ENCODE measurements at places on chromosomes 5 and 9. TPM values are rescaled to one million over a fixed set of nuclear protein-coding genes. Genes with fewer than 3 reads are reported as not detected.

Gene GRIA1
- total RNA-seq, result not detected

Gene SHOC1
- 0.16 TPM for total RNA-seq

DNA sequence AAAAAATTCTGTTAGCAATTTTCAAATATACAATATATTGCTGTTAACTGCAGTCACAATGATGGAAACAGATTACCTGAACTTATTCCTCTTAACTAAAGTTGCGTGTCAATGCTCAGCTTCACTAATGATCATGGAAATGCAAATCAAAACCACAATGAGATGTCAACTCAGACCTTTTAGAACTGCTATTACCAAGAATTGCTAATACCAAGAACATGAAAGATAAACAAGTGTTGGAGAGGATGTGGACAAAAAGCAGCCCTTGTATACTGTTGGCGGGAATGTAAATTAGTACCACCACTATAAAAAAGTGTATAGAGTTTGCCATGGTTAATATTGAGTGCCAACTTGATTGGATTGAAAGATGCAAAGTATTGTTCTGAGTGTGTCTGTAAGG is 1409.7 kb upstream of the CDH18 start:
- DNase-seq, result no peak

DNA sequence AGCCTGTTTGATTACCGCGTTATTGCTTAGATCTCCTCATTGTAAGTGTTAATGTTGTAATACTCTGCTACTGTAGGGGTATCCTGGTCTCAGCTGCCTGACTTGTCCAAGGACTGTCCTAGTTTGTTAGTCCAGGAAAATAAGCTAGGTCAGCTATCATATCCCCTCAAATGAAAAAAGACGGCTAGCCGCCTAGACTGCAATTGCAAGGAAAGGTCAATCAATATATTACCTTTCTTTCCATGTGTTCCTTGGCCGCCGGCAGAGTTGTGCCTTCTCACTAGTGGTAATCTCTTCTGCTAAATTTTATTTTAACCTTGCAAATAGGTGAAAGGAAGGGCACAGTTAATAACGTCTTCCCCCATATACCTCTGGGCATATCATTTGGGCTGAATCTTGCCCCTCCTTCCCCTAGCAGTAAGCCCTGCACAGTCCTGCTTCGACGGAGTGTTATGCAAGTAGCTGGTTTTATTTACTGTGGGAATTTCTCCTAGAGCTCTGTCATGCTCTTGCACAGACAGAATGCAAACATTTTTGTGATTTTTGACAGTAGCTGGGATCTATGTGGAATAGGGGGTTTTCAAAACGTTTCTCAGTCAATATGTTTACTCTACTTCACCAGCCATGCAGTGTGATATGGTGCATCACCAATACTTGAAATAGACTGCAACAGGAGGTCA is 288.5 kb downstream of the MAST4 start:
- no peak for DNase-seq

DNA sequence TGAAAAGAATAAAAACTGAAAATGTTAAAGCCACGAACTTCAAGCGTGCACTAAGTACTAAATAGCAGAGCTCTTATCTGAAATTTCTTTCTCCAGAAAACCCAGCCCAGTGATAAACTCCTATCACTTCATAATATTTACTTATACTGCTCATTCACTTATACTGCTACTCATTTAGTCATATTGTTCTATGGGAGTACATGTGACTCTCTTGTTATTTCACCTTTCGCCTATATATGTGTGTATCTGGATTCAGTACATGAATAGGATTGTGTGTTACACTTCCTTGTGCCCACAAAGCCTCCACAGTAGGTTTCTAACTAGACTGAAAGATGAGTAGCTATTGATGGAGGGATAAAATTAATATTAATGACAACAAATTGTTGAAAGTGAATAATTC is 526.8 kb upstream of the GRAMD2B start:
- DNase-seq, result no peak

GRCh38 chr5:89241186-89241585 is 358.2 kb upstream of the MEF2C start:
- no peak for DNase-seq
